Progenitor cell of endocrine pancreas (in vitro differentiated cells): ENCODE measurements at places on chromosomes 16 and 17. TPM values are rescaled to one million over a fixed set of nuclear protein-coding genes. Genes with fewer than 3 reads are reported as not detected.

DNA sequence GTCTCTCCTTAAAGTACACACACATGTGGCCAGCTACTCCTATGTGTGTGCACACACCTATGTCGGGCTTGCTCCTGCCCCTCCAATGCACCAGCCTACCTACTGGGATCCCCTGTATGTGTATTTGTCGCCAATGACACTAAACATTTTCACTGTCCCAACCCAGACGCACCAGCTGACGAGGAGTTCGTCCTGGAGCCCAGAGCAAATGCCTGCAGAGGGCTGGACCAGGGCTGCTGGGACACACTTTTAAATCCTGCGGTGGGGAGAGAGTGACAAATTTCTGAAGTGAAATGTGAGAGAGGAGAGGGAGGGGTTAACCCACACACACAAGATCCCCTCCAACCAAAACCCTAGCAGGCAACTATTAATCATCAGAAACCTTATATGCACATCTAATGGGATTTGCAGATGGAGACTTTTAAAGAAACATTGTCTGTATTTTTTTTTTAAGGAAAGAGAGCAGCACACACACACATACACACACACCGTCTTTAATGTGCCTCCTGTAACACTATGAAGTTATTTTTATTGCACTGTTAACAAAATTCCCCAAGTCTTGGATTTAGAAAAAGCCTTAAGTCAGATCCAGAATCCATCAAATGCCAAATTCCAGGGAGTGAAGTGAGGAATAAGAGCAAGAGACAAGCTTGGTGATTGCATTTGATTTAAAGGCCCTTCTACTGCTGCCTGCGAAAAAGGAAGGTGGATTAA is at the start of gene MEOX1:
Gene MEOX1 (minus strand): TSS at position 224 of the 714 bp plus-strand sequence. CDS start 388 bp downstream, outside the sequence.
- DNase-seq: no peak

- no peak for DNase-seq
These were observed 405.9 kb upstream of the RBFOX1 start for GRCh38 chr16:6926762-6927161.

- DNase-seq: no peak
These were observed 18.2 kb downstream of the IGF2BP1 start for GRCh38 chr17:49015179-49015923.

DNA sequence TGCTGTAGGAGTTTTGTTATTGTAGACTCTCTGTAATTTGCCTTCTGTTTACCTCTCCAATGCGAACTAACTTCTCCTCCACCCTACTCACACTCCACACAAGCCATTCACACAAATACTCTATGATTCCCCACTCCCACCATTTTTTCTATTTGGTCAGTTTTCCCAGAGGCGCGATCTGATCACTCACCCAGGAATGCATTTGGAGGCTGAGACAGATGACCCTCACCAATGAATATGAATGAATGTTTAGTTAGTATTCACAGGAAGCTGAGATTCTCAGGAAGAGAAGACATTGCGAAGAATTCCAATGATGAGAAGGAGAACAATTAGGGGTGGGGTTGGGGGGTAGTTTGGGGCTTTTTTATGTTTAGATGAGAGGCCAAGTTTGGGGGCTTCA is 10.5 kb upstream of the ANKFN1 start:
- no peak for DNase-seq

DNA sequence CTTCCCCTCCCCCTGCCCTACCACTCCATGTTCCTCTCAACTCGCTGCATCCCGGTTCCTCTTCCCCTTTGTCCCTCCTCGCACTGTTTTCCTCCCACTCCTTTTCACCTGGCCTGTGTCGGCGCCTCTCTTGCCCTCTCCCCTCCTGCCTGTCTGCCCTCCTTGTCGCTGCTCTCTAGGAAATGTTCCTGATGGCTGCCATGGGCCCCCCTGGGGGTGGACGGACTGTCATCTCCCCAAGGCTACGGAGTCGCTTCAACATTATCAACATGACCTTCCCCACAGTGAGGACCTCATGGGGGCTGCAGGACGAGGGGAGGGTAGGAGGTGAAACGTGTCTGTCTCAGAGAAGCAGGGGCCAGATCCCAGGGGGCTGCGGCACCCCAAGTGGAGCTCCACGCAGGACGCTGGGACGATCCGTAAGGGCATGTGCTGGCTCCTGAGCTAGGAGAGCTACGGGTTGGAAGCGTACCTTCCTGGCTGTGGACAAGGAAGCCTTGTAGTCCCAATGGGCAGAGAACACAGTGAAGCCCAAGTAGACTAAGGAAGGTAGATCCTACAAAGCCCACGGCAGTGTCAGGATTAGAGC is 39.8 kb upstream of the KDM6B start:
- no peak for DNase-seq

DNA sequence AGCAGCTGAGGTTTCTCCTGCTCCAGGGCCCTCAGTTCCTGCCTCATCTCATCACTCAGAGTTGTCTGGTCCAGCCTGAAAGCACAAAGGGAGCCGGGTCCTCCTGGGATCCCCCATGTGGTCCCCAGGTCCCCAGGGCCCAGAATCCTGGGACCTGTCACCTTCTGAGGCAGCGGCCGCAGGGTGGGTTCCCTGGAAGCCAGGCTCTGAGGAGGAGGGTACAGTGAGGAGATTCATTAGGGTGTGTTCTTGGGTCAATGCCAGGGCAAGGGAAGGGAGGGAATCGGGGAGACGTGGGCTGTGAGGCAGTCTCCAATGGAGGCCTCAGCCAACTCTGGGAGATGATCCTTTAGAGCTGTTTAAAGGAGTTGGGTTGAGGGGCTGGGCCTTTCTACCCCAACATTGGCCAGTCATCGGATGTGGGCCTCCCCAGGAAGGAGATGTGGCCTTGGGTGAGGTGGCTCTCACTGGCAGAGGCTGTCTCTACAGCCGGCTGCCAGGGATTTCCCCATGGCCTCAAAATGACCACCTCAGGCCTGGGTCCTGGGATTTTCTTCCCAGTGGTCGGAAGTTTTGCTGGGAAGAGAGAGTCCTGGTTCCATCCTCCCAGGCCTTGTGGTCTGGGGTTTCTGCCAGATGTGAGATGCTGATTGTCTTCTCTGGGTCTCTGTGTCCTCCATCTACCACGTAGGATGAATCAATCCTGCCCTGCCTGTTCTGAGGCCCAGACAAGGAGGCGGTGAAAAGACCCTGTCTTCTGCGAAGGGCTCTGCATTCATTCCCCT is 47.3 kb downstream of the NLRP1 start:
- no peak for DNase-seq

Gene MARCHF10
- not detected in 2 replicates for total RNA-seq

Gene ZDHHC1
- total RNA-seq: 16.5 and 17.0 TPM in 2 replicates
